ENCODE measurements at places on chromosomes 11 and 22. TPM values are rescaled to one million over a fixed set of nuclear protein-coding genes. Genes with fewer than 3 reads are reported as not detected.

DNA sequence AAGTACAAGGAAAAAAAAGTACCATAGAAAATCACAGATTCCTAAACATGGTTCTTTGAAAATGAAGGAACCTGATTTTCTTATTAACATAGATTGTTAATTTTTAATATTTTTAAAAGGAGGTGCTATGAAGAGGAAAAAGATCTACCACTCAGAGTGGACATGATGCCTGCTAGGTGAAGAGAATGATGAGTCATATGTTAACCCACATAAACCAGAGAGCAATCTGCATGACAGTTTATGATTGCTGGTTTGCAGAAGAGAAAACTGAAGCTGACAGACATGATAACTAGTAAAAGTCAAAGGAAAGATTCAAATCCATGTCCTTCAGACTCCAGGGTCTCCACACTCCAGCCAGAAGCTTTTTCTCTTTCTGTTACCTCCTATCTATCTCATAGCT is 1231.7 kb downstream of the LRRC4C start:
- DNase-seq: no peak

DNA sequence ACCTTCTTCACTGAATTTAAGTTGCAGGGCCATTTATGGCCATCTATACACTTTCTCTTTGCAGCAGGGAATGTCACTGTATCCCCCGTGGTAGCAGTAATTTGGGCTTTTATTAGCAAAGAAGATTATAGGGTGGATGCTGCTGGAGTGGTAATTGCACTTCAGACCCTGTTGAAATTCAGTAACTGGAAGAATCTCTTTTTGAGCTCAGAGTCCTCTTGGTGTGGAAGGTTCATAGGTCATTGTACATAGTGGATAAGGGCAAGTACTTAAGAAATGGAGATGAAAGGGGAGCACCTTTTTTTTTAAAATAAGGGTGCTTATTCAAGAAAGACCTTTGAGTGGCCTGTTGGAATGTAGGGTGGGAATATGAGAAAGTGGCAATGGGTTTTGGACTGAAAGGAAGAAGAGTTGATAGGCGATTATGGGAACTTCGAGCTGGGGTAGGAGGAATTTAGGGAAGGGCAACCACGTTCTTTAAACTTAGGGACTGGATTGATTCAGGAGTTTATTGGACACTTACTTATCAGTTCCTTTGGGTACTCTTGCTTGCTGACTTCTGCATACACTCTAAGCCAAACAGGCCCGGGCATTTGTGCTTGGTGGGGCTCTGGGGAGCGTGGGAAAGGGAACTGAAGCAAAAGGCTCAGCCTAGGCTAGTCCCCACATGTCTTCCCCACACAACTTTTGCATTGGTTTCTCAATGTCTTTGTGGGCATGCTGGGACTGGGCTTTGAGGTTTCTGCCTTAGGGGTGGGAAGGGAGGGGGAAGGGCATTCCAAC is 26.5 kb downstream of the CTNND1 start:
- no peak for DNase-seq

GRCh38 chr11:126456783-126457542 is 101.5 kb downstream of the ST3GAL4 start:
- DNase-seq: no peak

GRCh38 chr11:73982595-73982989 is at the start of gene UCP2:
UCP2 (minus strand) TSS chr11:73982843; CDS start chr11:73978378, 4,465 bp downstream.
- peak; percentile 92 for DNase-seq

DNA sequence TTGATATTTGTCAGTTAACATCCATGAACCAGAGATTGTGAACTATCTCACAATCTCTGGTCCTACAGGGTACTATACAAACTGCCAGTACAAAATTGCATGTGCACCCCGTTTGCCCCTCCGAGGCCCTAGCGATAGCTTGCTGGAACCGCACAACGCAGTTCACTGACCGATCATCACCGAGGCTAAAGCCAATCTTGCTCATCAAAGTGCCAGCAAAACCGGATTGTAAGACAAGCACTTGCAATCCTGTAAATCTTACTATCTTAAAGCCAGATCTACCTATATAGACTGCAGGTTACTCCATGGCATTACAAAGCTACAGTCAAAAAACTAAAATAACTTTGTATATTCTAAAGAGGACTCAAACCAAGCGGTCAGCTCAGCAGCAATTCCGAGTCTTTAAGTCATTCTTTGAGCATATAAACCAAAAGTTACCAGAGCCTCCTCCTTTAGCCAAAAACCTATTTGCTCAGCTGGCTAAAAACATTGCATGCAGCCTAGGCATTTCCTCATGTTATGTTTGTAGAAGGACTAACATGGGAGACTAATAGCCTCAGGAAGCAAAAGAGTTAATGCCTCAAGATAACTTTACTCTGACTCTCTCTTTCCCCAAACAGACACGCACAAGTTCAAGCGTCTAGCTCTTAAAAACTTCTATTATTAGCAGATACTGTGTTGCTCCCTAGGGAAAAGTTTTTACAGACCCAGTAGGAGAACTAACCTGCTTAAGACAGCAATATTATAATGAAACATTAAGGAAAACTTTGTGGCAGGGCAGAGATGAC is 30.7 kb upstream of the CPT1A start:
- DNase-seq: no peak

DNA sequence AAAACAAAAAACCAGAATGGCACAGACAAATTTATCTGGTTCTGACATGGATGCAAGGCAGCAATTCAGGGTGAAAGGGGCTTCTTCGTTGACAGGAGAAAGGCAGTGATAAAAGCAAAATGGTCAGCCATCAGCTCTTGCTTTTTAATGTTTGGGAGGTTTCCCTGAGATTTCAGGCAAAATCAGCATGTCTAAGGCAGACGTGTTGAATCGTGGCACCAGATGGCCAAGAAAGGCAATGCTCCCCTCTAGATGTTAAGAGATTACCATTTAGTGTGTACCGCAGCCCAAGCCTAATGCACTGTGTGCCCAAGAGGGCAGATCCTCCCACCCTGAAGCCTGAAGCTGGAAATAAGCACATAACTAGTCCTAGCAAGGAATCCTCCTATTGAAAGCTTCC is 88.8 kb upstream of the GALNT18 start:
- no peak for DNase-seq

DNA sequence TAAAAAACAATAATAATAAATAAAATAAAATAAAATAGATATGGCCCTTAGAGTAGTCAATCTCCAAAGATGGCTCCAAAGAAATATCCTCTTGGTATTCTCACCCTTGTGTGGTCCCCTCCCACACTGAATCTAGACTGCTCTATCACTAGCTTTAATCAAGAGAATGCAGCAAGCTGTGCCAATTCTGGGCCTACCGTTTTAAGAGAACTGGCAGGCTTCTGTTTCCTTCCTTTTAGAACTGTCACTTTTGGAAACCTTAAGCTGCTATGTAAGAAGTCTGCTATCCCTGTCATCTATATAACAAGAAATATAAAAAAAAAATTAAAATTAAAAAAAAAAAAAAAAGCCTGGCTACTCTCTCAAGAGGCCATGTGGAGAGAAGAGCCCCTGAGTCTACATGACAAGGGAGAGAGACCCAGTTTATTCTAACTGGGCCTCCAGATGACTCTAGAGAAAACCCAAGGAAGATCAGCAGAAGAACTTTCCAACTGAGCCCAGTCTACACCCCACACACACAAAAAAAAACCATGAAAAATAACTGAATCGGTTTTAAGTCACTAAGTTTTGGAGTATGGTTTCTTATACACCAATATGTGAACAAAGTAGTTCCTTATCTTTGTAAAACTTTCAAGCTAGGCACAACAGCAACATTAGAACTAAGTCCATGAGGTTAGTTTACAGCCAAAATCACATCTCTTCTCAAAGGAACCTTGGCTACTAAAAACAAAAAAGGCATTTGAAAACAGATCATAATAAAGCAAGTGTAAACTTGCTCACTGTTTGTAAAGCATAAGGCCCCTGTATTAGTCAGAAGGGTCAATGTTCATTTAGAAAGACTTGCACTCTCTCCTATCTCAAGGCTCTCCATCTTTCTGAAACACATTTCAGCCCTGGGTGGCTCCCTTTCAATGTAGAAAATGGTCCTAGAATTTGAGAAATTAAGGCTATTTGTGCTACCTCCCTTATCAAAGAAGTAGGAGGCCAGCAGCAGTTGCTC is 67.3 kb downstream of the AMBRA1 start:
- DNase-seq: no peak

- no peak for DNase-seq
Measured at GRCh38 chr11:6565325-6565724, 38.1 kb downstream of the RRP8 start.

GRCh38 chr11:36339888-36340287 is 43.8 kb downstream of the PRR5L start:
- no peak for DNase-seq

DNA sequence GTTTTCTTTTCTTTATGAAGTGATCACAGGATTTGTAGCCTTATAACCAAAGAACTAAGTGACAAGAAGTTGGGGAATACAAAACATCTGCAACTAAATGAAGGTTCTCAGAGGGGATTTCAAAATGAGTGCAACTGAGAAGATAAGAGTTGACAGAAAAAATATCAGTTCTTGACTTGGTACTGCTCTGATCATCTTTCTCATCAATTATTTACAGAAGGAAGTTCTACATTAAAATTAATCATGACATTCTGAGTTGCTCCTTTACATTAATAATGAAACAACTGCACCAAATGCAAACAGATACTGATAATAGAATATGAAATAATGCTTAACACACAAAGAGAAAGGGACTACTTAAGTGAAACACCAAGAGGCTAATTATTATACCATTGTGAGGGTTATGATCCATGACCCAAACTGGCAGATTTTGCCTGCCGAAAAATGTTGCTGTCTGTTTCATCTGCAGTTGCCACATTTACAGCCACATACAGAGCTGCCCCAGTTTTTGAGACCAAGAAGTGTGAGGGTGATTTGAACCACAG is 561.9 kb upstream of the ANO5 start:
- no peak for DNase-seq

DNA sequence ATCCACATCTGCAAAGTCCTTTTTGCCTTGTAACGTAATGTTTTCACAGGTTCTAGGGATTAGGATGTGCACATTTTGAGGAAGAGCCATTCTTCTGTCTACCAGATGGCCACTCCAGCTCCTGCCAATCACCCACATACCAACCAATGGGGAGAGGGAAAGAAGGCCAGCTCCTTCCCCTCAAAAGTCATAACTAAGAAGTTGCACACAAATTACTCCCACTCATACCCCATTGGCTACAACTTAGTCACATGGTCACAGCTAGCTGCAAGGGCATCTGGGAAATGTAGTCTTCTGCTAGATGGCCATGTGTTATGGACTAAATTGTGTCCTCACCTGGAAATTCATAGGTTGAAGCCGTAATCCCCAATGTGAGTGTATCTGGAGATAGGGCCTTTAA is 15.4 kb upstream of the MYOD1 start:
- peak; percentile 85 for DNase-seq

GRCh38 chr11:107777110-107777509 is 65.3 kb upstream of the SLN start:
- no peak for DNase-seq

DNA sequence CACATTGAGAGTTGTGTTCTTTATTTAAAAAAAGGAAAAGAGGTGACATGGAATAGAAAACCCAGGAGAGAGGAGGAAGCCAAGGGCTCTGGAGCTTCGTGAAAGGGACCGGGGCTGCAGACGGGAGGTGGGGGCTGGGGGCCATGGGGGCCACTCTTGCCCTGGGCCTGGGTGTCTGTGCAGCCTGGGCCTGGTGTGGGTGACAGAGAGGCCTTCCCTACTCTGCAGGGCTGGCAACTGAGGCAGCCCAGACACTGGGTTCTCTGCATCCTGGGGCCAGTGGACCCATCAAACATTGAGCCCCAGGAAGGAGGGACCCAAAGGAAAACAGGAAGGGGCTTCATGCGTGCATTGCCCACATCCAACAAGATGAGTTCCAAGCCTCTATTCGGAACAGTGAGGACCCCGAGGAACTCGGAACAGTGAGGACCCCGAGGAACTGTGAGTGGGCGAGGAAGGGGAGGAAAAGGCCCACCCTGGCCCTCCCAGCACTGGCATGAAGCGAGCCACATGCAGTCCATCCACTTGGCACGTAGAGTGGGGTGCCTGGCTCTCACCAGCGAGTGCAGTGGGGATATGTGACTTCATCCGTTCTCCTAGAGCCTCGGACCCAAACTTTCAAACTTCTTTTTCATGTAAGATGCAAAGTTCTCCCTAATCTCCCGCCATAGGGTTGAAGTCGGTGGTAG is 1121.6 kb downstream of the BRD1 start:
- no peak for DNase-seq

DNA sequence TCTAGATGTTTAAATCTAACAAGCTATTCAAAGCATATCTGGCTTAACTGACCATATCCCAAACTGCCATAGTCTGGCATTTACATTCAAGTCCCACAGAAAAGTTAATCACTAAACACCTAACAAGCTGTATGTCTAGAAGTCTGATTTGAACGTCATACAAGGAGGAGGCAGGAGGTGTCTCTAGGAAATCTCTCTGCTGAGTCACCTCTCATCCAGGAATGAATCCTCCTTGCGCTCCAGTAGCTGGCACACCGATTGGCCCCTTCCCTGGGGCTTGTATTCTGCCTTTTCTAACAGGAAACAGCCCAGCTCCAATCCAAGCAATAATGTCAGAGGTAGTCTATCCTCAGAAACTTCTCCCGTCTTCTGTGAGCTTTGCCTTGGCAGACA is 31.8 kb downstream of the FEZ1 start:
- no peak for DNase-seq

DNA sequence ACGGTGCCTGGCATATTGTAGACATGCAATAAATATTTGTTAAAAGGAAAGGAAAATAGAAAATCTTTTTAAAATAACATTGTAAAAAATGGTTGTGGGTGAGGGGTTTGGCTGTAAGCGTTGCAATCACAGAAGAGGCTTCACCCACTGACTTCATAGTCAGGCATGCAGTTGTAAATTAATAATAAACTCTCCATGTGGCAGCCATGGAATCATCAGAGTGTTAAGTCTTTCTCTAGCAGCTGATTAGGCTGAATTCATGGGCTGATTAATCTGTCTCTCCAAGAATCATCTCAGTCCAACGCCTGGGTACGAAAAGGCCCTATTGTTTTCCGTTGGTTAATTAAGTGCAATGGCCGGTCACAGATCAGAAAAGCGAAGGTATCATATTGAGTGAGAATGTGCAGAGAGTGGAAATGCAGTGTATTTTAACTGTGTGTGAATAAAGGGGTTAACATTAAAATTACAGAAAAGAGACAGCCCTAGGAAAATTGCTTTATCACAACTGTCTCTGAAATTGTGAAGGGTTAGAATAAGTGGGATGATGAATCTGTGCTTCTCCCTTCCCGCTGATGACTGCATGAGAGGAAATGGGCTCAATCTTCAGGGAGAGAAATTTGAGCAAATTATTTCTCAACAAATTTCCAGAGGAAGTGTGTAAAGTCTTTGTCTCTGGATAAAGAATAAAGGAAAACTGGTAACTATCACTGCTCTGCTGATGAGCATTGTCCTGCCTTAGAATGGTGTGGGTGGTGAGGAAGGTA is 269.0 kb downstream of the FAM76B start:
- DNase-seq: no peak

Gene OR52I1
- total RNA-seq: not detected

Gene PATL1
- total RNA-seq: 31.9 TPM

Gene LARGE1
- total RNA-seq: 0.15 TPM

Gene MUC5B
- total RNA-seq: 0.04 TPM

Gene VPREB1
- total RNA-seq: not detected

Gene SERPIND1
- total RNA-seq: not detected

Gene MSANTD2
- total RNA-seq: 5.2 TPM

Data from Karpas-422 (cell line).